ENCODE measurements at places on chromosomes 16 and 17. TPM values are rescaled to one million over a fixed set of nuclear protein-coding genes. Genes with fewer than 3 reads are reported as not detected.

Gene AOC3
- 0.22 TPM for total RNA-seq

Gene FOXJ1
- not detected for total RNA-seq

Gene OTOP2
- not detected for total RNA-seq

Gene ZFPM1
- 4.4 TPM for total RNA-seq

Gene CCDC40
- 3.0 TPM for total RNA-seq

Gene FOXN1
- not detected for total RNA-seq

Gene PYDC1
- total RNA-seq: not detected

Gene KRTAP4-3
- total RNA-seq: not detected

Gene ZNF668
- 21.7 TPM for total RNA-seq

Gene CCDC200
- total RNA-seq: not detected

Gene CRISPLD2
- 127 TPM for total RNA-seq

Gene PDE6G
- not detected for total RNA-seq

Gene KRT36
- total RNA-seq: 0.22 TPM

Gene KRTAP9-8
- total RNA-seq: not detected

Gene AOC2
- 0.44 TPM for total RNA-seq

Gene SLFN12
- total RNA-seq: 6.3 TPM

Gene SLC5A11
- 0.14 TPM for total RNA-seq

Gene TNS4
- total RNA-seq: 0.14 TPM

Gene KIF19
- not detected for total RNA-seq

Gene SLC35G3
- not detected for total RNA-seq

Gene MT1G
- not detected for total RNA-seq

Gene WFIKKN1
- 0.22 TPM for total RNA-seq

Gene ALOXE3
- total RNA-seq: under 0.01 TPM

Gene CALCOCO2
- total RNA-seq: 108 TPM

Gene PIGS
- 40.2 TPM for total RNA-seq

Gene TIGD7
- total RNA-seq: 2.4 TPM

Gene CHRNB1
- total RNA-seq: 3.3 TPM

Gene OTOP3
- not detected for total RNA-seq

Gene TNRC6A
- total RNA-seq: 45.5 TPM

Gene SLC25A10
- total RNA-seq: 29.5 TPM

Gene ITGAE
- 15.0 TPM for total RNA-seq

Gene ALOX12
- total RNA-seq: not detected

Gene UTP4
- 29.8 TPM for total RNA-seq

Gene DNAI2
- total RNA-seq: not detected

Gene HCRT
- not detected for total RNA-seq

Gene PROCA1
- 0.44 TPM for total RNA-seq

Gene GALR2
- 0.22 TPM for total RNA-seq

Gene SLFN14
- not detected for total RNA-seq

Gene C1QTNF8
- total RNA-seq: not detected

Gene TUBG2
- total RNA-seq: 14.9 TPM

Gene MEAK7
- total RNA-seq: 40.0 TPM

Gene RAMP2
- total RNA-seq: not detected

Gene TM4SF5
- total RNA-seq: not detected

Gene DNAH2
- total RNA-seq: 0.88 TPM

Gene BAIAP3
- 0.66 TPM for total RNA-seq

Gene DPEP1
- total RNA-seq: 0.88 TPM

Gene ZNF750
- not detected for total RNA-seq

Gene BAIAP2
- 32.8 TPM for total RNA-seq

Gene LITAFD
- total RNA-seq: not detected

Gene KIF22
- total RNA-seq: 94.6 TPM

Gene CCDC144A
- total RNA-seq: 18.2 TPM

Gene SBK1
- total RNA-seq: not detected

Data from placental pericyte (primary cell).